NCI-H774 (cell line): ENCODE measurements at places on chromosomes 7 and 10.

- peak; percentile 29 for DNase-seq
These were observed 293.9 kb downstream of the CCDC3 start for GRCh38 chr10:12707461-12708185.

- no peak for DNase-seq
These were observed 216.3 kb downstream of the GFRA1 start for GRCh38 chr10:116056445-116057293.

DNA sequence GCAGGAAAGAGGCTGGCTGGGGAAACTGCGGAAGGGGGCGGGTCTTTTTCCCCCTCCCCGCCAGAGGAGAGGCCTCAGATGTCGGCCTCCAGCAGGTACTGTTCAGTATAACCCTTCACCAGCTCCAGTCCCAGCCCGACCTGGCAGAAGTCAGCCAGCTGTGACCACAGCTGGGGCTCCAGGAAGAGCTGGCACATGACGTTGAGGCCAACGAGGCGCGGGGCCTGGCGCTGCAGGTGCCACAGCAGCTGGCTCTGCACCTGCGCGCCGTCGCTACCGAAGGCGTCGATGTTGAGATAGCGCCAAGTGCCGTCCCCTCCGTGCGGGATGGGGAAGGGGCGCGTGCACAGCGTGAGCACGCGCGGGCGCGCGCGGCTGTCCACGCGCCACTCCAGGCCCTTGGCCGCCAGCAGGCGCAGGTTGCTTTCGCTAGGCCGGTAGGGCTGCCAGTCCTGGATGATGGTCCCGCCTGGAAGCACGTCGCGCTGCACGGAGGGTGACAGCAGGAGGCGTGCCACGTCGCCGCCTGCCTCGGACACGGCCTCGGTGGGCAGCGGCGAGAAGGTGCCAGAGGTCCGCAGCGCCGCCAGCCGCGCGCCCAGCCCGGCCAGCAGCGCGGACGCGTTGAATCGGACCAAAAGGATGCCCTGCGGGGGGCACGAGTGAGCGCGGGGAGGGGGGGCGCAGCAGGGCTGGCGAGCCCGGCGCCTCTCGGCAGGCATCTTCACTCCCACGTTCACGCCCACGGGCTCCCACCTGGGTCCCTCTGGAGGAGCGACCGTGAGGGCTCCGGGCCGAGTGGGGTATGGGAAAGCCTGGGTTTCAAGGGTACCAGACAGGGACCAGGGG, 6.9 kb upstream of the VGF start:
- DNase-seq: peak; percentile 63

- no peak for DNase-seq
These were observed 18.0 kb downstream of the SPAG6 start for GRCh38 chr10:22363305-22363704.

GRCh38 chr10:6643962-6644361, 63.9 kb upstream of the PRKCQ start:
- no peak for DNase-seq

GRCh38 chr10:8392216-8392615, 337.7 kb downstream of the GATA3 start:
- DNase-seq: no peak

- DNase-seq: no peak
These were observed 6.5 kb downstream of the SAP25 start for GRCh38 chr7:100567031-100567730.

DNA sequence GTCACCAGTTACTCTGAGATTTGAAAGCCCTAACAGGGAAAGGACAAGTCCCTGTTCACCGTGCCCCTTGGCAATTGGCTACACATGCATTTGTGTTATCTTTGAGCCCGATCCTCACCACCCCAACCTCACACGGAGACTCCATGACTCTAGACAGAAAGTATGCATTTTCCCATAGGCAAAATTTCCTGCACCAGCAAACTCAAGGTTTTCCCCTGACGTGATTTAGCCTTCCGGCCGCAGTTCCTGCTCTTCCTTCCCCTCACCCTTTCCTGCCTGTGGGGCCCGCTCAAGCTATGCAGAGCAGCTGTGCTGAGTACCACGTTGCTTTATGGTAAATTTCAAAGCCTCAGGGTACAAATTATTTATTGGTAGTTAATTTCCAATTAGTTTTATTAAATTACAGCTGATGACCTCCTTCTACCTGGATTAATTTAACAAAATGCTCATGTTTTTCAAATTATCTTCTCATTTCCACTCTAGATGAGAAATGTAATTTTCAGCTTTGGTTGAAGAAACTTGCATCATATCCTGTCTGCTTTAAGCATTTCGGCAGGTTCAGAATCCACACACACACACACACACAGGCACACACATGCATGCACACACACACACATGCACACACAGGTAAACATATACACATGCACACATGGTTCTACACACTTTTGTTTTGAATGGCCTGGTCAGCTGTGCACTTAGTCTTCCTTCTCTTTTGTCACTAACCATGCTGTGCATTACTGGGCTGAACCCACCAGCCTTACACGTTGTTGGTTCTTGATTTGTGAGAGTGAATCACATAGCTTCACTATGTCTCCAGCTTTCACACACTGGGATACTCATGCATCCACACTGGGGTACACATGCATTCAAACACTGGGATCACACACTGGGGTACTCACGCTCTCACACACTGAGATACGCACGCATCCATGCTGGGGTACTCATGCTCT, 283.1 kb upstream of the PITRM1 start:
- DNase-seq: no peak

DNA sequence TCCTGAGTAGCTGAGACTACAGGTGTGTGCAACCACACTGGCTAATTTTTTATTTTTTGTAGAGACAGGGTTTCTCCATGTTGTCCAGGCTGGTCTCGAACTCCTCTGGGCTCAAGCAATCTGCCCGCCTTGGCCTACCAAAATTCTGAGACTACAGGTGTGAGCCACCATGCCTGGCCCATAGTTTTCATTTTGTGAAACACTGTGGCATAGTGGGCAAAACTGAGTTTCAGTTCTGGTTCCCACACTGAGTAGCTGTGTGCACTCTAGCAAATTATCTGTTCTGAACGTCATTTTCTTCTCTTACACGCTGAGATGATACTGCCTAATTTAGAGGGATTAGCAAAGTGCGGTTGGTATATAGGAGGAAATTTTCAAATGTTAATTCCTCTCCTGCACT, 13.5 kb downstream of the ATP5MK start:
- no peak for DNase-seq

DNA sequence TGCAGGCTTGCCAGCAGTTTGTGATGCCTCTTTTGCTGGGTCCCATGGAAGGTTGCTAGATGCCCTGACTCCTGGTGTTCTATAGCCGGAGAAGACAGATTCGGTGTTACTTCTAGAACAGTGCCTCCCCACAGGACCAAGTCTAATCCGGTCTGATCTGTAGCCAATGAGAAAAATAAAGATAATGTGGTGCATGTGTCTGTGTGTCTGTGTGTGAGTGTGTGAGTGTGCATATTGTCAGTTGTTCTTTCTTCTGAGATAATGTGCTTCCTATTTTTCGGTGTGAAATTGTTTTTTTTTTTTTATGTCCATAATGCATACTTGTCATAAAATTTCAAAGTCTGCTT, 29.7 kb upstream of the ZNRF2 start:
- no peak for DNase-seq

- no peak for DNase-seq
These were observed 14.6 kb upstream of the PPP2R2D start for GRCh38 chr10:131886237-131886636.

GRCh38 chr7:22576612-22577469, 76.9 kb upstream of the STEAP1B start:
- no peak for DNase-seq

DNA sequence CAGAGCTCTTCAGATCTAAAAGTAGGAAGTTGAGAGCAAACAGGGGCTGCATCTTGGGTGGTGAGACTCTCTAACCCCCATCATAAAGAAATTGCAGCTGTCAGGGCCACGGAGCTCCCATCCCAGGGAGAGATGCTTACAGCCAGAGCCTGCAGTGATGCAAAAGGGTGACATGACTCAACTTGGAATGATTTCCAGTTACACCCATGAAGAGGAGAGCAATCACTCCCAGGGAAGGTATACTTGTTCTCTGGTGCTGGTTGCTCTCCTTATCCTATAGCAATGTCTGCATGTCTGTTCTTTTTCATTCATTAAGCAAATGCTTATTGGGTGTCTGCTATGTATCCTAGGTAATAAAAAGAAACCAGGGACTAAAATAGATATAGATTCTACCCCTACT, 228.0 kb downstream of the RAB11FIP2 start:
- no peak for DNase-seq

- no peak for DNase-seq
These were observed 5.0 kb upstream of the TNS3 start for GRCh38 chr7:47586925-47587324.

GRCh38 chr7:38934051-38934450, 25.1 kb upstream of the VPS41 start:
- DNase-seq: no peak

- no peak for DNase-seq
These were observed 30.5 kb upstream of the ZRANB1 start for GRCh38 chr10:124911124-124912067.

DNA sequence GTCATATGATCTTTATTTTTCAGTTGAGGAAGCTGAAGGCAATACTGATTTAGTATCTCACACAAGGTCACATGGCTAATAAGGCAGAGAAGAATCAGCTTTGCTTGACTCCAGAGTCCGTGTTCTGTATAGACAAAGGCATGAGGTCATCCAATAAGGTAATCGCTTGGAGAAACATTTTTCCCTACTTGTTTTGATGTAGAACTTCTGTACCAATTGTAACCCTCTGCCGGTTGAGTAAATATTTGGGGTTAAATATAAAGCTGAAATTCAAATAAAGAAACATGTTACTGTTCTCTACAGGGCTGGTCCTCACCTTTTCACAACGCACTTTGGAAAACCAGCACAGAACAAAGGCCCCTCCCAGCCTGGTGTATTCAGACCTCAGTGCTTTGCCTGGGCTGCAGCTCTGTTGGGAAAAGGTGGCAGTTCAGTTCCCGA, 83.0 kb upstream of the INSYN2A start:
- DNase-seq: peak; percentile 22

GRCh38 chr7:1555046-1555812, 776 bp downstream of the TMEM184A start:
- DNase-seq: no peak

DNA sequence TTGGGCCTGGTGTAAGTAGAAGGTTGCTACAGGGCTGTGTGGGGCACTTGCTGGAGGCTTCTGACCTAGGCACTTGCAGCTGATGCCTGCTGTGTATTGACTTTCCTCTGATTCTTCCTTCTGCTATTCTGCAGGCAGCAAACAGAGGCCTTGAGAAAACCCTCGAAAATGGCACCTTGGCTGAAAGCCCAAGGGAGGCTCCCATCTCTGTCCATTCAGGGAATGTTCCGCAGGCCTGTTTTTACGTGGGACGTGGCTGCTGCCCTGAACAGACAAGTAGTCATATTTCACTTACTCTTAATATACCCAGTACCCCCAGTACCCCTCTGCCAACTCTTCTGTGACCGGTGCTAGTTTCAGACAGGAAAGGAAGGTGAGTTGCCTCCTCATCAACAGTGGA, 664.7 kb downstream of the INHBA start:
- DNase-seq: no peak

DNA sequence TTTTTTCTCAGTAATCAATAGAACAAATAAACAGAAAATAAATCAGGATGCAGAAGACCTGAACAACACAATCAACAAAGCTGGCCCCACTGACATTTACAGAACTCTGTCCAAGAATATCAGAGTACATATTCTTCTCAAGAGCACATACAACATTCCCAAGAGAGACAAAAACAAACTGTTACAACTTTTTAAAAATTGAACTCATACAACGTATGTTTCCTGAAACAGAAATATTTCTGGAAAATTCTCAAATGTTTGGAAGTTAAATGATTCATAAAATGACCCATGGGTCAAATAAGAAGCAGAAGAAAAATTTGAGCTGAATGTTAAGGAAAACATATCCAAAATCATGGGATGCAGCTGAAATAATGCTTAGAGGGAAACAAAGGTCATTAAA, 93.9 kb upstream of the VIPR2 start:
- DNase-seq: no peak

DNA sequence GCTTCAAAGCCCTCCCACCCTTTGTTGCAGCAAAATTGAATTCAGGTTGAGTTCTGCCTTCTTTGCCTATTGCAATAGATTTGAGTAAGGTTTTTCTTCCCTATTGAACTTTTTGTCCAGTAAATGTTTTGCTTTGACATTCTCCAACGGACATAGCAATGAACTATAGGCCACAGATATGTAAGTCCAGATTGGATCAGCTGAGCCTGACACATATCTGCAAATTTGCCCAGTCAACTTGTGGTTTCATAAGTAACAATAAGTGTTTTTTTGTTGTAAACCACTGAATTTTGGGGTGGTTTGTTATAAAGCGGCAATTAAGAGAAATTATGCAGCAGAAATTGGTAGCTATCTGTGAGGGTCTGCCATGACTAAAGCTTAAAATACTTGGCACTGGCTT, 332.1 kb upstream of the SORCS1 start:
- DNase-seq: no peak

- DNase-seq: no peak
These were observed 282.8 kb downstream of the ARHGAP12 start for GRCh38 chr10:31645786-31646185.

DNA sequence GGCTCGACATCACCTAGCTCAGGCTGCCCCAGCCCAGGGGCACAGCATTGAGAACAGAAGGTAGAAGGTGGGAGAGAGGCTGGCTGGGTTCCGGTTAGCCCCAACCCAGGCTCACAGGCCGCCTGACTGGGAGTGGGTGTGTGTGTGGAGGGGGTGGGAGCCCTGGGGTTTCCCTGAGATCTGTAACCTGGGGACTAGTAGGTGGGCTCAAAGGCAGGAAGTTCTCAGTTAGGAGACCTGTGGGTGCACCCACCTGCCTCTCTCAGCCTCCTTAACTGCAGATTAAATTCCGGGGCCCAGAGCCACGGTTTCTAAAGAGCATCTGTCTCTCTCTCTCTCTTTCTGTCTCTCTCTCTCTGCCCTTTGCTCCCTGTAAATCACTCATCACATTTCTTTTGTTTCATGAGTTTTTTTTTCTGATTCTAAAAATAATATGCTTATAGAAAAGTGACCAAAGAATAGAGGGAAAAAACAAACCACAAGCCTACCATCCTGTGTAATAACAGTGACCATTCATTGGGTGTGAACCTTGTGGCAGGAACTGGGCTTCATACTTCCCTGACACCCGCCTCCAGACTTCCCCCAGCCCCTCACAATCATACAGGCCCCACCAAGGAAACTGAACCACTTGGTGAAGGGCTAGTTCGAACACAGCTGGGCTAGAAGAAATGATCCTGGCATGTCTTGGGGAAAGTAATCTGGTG, 83.4 kb upstream of the SMNDC1 start:
- no peak for DNase-seq

GRCh38 chr7:11172835-11173234, 199.2 kb downstream of the PHF14 start:
- DNase-seq: no peak

GRCh38 chr10:8056871-8057331, 2.4 kb downstream of the GATA3 start:
- no peak for DNase-seq

DNA sequence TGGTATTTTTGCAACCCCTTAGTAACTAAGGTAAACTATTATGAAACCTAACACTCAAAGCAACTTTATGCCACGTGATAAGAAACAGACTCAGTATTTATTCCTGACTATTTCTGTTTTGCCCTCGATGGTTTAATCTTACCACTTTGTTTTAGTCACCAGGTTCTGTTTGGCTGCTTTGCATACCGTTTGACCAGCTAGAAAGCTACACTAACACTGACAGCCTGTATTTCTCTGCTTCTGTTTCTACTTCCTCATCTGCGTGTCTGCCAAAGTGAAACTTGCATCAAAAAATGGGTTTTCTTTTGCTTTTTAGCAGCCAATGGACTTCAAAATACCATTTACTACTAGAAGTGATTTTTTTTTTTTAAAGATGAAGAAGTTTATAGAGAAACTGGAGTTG, 802.5 kb downstream of the GRM8 start:
- no peak for DNase-seq

- no peak for DNase-seq
These were observed 25.8 kb downstream of the SCIN start for GRCh38 chr7:12596225-12596790.
